Endothelial cell of umbilical vein (primary cell): ENCODE measurements at places on chromosomes 3 and 15. TPM values are rescaled to one million over a fixed set of nuclear protein-coding genes. Genes with fewer than 3 reads are reported as not detected.

PIK3R4 gene
- total RNA-seq = 23.0 and 26.3 TPM in 2 replicates

UBAP1L gene
- 3.9 and 5.0 TPM in 2 replicates for total RNA-seq

FBXO40 gene
- not detected in 2 replicates for total RNA-seq

NMD3 gene
- total RNA-seq = 53.8 and 57.9 TPM in 2 replicates

DNA sequence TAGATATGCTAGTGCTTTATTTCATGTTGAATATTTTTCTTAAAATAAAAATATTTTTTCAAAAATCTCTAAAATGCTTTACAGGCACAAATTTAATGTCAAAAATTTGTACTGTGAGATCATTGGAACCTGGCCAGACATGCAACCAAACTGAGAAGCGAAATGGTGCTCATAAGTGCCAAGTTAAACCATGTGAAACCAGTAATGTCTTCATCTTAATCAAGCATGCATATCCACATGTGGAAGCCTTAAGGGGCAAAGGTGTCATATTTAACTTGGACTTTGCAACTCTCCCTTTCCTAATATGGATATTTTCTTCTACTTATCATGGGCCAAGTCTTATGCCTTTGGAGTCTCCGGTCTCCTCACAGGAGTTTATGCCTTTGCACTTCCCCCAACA, 208.9 kb upstream of the COL8A1 start:
- no peak for DNase-seq

GRCh38 chr3:4744405-4745234, 234.6 kb upstream of the BHLHE40 start:
- peak; percentile 92 for DNase-seq

GRCh38 chr15:69677403-69677802, 224.8 kb downstream of the RPLP1 start:
- DNase-seq = no peak

DNA sequence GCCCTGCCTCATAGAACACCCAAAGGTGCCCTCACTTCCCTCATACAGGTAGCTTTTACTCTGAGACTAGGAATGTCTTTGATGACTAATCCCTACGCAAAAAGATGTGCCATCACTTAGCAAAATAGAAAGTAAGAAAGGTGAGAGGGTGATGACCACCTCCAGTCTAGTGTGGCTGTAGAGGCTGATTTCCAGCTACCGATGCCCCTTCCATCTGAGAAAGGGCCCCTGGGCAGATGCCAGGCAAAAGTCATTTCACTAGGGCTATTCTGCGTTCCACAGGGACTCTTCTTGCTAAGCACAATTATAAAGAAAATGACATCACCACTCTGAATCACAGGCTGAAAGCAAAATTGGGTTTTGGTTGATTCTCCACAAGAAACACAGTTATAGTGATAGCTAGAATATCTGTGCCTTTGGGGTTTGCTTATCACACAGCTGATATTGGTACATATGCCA, 77.4 kb downstream of the RBPMS2 start:
- DNase-seq = no peak

DNA sequence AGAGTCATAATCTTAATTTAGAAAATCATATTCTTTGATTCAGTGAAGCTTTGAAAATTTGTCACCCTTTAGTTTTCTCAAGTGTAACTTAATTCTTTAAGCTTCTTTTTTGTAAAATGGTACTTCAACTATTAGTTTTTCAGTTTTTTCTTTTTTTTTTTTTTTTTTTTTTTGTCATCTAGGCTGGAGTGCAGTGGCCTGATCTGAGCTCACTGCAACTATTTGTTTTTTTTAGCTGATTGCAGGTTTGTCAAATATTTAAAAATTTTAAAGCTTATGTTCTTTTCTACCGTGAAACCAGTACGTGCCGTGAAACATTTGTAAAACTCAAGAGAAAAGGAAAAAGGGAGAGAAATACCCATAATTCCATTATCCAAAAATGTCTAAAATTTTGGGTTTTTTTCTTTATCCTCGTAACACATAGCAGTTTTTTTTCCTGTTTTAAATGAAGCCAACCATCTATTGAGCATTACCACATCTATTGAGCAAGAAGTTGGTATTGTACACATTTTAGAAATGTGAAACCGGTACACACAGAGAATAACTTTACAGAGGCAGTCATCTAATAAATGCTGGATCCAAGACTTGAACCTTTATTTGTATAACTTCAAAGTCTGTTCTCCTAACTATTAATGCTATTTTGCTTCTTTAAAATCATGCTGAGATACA, 25.7 kb downstream of the ECT2 start:
- DNase-seq = no peak

GRCh38 chr15:90234096-90234988, at the start of gene GDPGP1:
Gene GDPGP1 (plus strand): TSS chr15:90234209. CDS start chr15:90240909, 6,700 bp downstream.
- no peak for DNase-seq

CCDC33 gene
- total RNA-seq = not detected in 2 replicates

DNA sequence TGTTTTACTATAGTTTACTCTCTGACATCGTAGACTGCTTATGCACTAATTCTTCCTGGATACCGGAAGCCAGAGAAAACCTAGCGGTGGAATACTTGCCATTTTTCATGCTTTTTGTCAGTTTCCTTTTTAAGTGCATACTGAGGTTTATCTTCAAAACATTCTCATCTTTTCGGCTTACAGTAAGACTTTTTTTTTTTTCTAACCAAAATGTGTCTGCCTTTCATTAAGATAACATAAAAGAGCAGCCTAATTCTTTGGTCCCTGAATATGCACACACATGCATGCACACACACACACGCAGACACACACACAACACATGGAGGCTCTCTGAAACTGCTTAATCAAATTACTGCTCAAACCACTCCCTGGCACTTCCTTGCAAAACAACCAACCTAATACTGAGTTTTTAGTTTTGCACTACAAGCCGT, 1.3 kb downstream of the ZNF445 start:
- DNase-seq = peak; percentile 55

ECE2 gene
- total RNA-seq = not detected in 2 replicates

GRCh38 chr15:68986322-68986721, 28.2 kb upstream of the NOX5 start:
- DNase-seq = no peak
